Progenitor cell of endocrine pancreas (in vitro differentiated cells): ENCODE measurements at places on chromosomes 7 and 10. TPM values are rescaled to one million over a fixed set of nuclear protein-coding genes. Genes with fewer than 3 reads are reported as not detected.

DNA sequence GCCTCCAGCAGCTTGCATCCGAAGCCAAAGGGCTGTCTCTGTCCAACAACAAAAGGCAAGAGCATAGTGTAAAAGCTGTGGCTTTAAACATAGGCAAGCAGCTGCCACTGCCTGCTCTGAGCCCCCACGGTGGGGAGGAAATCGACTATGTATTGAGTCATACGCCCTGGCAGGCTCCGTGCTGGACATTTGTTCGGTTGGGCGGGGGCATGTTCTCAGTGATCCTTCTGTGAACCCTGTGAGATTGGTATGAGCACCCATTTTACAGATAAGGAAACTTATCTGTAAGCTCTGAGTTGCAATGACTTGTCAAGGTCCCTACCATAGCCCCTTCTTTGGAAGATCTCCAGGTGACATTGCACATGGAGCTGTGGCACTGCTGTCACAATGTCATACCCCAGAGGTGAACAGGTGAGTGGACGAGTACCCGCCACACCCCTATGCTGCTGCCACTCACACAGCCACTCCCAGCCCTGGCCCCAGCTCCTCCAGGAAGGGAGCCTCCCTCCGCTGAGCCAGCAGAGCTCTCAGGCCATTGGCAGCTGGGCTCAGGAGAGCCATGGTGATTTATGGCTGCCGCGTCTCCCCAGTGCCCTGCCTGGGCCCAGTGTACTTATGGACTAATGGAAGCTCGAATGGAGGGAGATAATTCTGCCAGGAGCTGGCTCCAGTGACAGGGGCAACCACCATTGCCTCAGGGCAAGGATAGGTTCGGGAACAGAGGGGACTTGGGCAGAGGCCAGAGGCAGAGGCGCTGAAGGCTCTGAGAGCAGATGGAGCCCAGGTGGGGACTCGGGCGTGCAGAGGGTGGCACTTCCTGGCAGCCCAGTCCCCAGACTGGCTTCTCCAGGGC lies 43.7 kb downstream of the UNC5B start:
- H3K27me3 ChIP-seq, result peaks cover 6% of the 10 kb centered on the region
- peaks cover 11% of the 10 kb centered on the region for H3K4me1 ChIP-seq
- H3K27ac ChIP-seq, result no peak overlapping the region
- H3K36me3 ChIP-seq, result no peaks in the 10 kb centered on the region
- no peak overlapping the region for H3K4me3 ChIP-seq

- H3K4me1 ChIP-seq, result peaks cover 8% of the 10 kb centered on the region
- H3K36me3 ChIP-seq, result no peaks in the 10 kb centered on the region
- no peak overlapping the region for H3K4me3 ChIP-seq
These were observed 8.8 kb downstream of the PARP12 start for GRCh38 chr7:140053812-140054539.

CYP3A4 gene
- not detected in 2 replicates for total RNA-seq

- H3K27me3 ChIP-seq, result no peaks in the 10 kb centered on the region
- peaks cover 2% of the 10 kb centered on the region for H3K36me3 ChIP-seq
- H3K27ac ChIP-seq, result no peak overlapping the region
- DNase-seq, result no peak
- H3K4me3 ChIP-seq, result no peak overlapping the region
These were observed 13.7 kb downstream of the AHCYL2 start for GRCh38 chr7:129238546-129238945.

EPHA1 gene
- total RNA-seq, result 54.4 and 56.3 TPM in 2 replicates

DNA sequence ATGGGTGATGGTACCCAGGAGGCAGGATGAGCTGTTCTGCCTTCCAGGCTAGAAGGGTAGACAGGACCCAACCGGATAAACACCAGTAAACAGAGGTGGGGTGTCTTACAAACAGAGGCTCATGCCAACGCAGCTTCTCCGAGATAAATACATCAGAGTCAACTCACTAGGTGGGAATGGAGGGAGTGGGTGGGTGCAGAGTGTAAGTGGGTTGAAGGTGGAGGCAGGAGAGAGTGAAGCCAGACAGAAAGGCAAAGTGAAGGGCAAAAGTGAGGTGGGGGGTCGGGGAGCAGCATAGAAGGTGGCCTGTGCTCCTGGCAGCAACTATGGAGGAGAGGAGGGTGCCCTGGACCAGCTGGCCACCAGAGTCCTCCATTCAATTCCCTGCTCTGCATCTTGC lies 40.4 kb upstream of the COL13A1 start:
- no peaks in the 10 kb centered on the region for H3K4me1 ChIP-seq
- no peaks in the 10 kb centered on the region for H3K36me3 ChIP-seq
- no peak overlapping the region for H3K27ac ChIP-seq
- DNase-seq, result no peak
- peaks cover 21% of the 10 kb centered on the region for H3K27me3 ChIP-seq

- H3K27me3 ChIP-seq, result no peaks in the 10 kb centered on the region
- H3K27ac ChIP-seq, result no peak overlapping the region
- DNase-seq, result no peak
- H3K36me3 ChIP-seq, result no peaks in the 10 kb centered on the region
- H3K4me1 ChIP-seq, result peaks cover 20% of the 10 kb centered on the region
These were observed 108.8 kb upstream of the LRGUK start for GRCh38 chr7:134018306-134018705.

- no peaks in the 10 kb centered on the region for H3K27me3 ChIP-seq
- H3K4me1 ChIP-seq, result no peaks in the 10 kb centered on the region
- peaks cover 1% of the 10 kb centered on the region for H3K36me3 ChIP-seq
- no peak overlapping the region for H3K27ac ChIP-seq
- H3K4me3 ChIP-seq, result no peak overlapping the region
- DNase-seq, result no peak
These were observed 1133.4 kb downstream of the XPNPEP1 start for GRCh38 chr10:108789919-108790318.

- peak overlapping the region; percentile 74 for H3K27ac ChIP-seq
- H3K36me3 ChIP-seq, result no peaks in the 10 kb centered on the region
- H3K27me3 ChIP-seq, result no peaks in the 10 kb centered on the region
- peak overlapping the region; percentile 17 for H3K4me3 ChIP-seq
These were observed 4.2 kb downstream of the FAM53B start for GRCh38 chr10:124739986-124740368.

- no peak overlapping the region for H3K27ac ChIP-seq
- H3K4me1 ChIP-seq, result no peaks in the 10 kb centered on the region
- peaks cover 3% of the 10 kb centered on the region for H3K27me3 ChIP-seq
These were observed 83.2 kb upstream of the BAIAP2L1 start for GRCh38 chr7:98483964-98484545.

GRCh38 chr10:108868881-108869280 lies 1054.4 kb downstream of the XPNPEP1 start:
- no peak overlapping the region for H3K27ac ChIP-seq
- H3K36me3 ChIP-seq, result no peaks in the 10 kb centered on the region
- H3K4me3 ChIP-seq, result no peak overlapping the region
- no peaks in the 10 kb centered on the region for H3K4me1 ChIP-seq

- no peak for DNase-seq
- H3K4me1 ChIP-seq, result peaks cover 9% of the 10 kb centered on the region
- H3K27me3 ChIP-seq, result peaks cover 3% of the 10 kb centered on the region
- no peak overlapping the region for H3K27ac ChIP-seq
These were observed 9.0 kb upstream of the KIF20B start for GRCh38 chr10:89692416-89692815.

DNA sequence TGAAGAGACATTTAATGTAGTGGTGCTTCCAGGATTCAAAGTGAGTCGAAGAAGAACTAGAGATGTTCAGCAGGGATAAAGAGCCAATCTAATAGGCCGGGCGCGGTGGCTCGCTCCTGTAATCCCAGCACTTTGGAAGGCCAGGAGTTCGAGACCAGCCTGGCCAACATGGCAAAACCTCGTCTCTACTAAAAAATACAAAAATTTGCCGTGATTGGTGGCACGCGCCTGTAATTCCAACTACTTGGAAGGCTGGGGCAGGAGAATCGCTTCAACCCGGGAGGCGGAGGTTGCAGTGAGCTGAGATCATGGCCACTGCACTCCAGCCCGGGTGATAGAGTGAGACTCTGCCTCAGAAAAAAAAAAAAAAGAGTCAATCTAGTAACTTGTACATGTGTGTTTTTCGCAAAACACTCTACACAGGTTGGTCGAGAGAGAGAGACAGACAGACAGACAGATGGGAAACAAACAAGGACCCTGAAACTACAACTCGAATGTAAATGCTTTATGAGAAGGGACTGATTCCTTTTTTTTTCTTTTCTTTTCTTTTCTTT lies 775 bp downstream of the ABCB8 start:
- H3K27me3 ChIP-seq, result peaks cover 17% of the 10 kb centered on the region
- H3K4me3 ChIP-seq, result peak overlapping the region; percentile 87
- peak overlapping the region; percentile 97 for H3K27ac ChIP-seq
- no peaks in the 10 kb centered on the region for H3K36me3 ChIP-seq
- no peak for DNase-seq

DNA sequence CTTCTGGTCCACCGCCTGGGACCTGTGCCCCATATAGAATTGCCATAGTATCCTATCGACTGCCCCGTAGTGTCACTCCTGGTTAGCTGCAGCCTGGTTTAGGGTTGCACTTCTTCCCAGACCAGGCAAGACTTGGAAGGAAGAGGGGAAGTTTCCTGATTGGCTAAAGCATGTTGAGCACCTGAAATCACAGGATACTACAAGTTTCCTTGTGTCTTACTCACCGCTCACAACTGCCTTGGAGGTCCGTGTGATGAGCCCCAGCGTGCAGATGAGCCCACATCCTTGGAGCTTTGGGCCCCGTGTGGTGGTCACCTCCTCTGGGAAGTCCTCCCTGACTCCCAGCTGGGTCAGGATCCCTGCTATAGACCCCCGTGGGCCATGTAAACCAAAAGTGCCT lies 73.9 kb upstream of the GTF2I start:
- DNase-seq, result no peak
- H3K27ac ChIP-seq, result peak overlapping the region; percentile 82
- no peaks in the 10 kb centered on the region for H3K27me3 ChIP-seq
- peaks cover 3% of the 10 kb centered on the region for H3K36me3 ChIP-seq
- H3K4me3 ChIP-seq, result no peak overlapping the region

GRCh38 chr7:131482800-131483199 lies 73.6 kb downstream of the PODXL start:
- peaks cover 13% of the 10 kb centered on the region for H3K4me1 ChIP-seq
- peaks cover 9% of the 10 kb centered on the region for H3K36me3 ChIP-seq
- no peak overlapping the region for H3K4me3 ChIP-seq
- H3K27ac ChIP-seq, result no peak overlapping the region
- DNase-seq, result no peak

CADPS2 gene
- total RNA-seq, result 4.3 and 6.1 TPM in 2 replicates

GRCh38 chr7:114740095-114740494 lies 181.8 kb upstream of the MDFIC start:
- H3K4me1 ChIP-seq, result no peaks in the 10 kb centered on the region
- no peak overlapping the region for H3K27ac ChIP-seq
- H3K27me3 ChIP-seq, result no peaks in the 10 kb centered on the region
- no peak for DNase-seq
- no peak overlapping the region for H3K4me3 ChIP-seq
- H3K36me3 ChIP-seq, result no peaks in the 10 kb centered on the region

DNA sequence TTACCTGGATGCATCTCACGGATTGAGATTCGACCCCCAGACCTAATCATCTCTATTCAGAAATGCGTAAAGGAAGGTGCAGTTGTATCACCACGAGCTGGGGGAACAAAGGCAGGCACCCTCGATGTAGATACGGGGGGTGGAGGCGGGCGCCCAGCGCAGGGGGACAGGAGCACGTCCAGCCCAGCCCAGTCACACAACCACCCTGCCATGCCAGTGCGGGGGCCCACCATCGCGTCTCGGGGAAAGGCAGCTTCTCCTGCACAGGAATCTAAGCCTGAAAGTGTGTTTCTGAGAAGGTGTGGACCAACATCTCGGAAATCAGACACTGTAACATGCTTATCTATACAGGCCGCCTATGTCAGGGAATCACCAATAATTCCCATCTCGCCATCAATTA lies 131.1 kb downstream of the DIP2C start:
- no peak overlapping the region for H3K27ac ChIP-seq
- H3K4me3 ChIP-seq, result no peak overlapping the region
- H3K27me3 ChIP-seq, result no peaks in the 10 kb centered on the region
- H3K4me1 ChIP-seq, result peaks cover 50% of the 10 kb centered on the region

GRCh38 chr7:102873470-102874165 lies 39.2 kb upstream of the LRRC17 start:
- DNase-seq, result no peak
- H3K4me1 ChIP-seq, result peaks cover 13% of the 10 kb centered on the region
- H3K27ac ChIP-seq, result peak overlapping the region; percentile 72
- no peaks in the 10 kb centered on the region for H3K27me3 ChIP-seq
- H3K36me3 ChIP-seq, result peaks cover 4% of the 10 kb centered on the region

DPP6 gene
- 13.1 and 13.4 TPM in 2 replicates for total RNA-seq

DNA sequence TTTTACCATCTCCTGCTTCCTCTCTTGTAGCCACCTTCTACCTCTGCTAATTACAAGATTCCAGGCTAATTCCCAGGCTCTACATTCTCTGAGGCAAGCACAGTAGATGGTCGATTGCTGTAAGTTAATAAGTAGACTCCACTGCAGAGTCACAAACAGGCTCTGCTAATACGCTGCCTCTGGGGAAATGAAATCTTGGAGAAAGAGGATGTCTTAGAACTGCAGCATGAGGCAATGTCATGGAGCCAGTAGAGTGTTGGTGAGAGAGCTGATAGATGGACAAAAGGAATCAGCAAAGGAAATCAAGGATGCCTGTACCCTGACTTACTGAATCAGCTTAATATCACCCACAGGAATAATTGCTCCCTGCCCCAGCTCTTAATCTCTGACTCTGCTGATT lies 1260.3 kb downstream of the XPNPEP1 start:
- no peaks in the 10 kb centered on the region for H3K36me3 ChIP-seq
- H3K4me3 ChIP-seq, result no peak overlapping the region
- no peaks in the 10 kb centered on the region for H3K4me1 ChIP-seq
- no peak overlapping the region for H3K27ac ChIP-seq
- DNase-seq, result no peak

- peaks cover 31% of the 10 kb centered on the region for H3K36me3 ChIP-seq
- no peaks in the 10 kb centered on the region for H3K27me3 ChIP-seq
- H3K4me3 ChIP-seq, result no peak overlapping the region
- peak overlapping the region; percentile 74 for H3K27ac ChIP-seq
- H3K4me1 ChIP-seq, result peaks cover 23% of the 10 kb centered on the region
These were observed 42.3 kb downstream of the MINPP1 start for GRCh38 chr10:87546971-87547413.

DNA sequence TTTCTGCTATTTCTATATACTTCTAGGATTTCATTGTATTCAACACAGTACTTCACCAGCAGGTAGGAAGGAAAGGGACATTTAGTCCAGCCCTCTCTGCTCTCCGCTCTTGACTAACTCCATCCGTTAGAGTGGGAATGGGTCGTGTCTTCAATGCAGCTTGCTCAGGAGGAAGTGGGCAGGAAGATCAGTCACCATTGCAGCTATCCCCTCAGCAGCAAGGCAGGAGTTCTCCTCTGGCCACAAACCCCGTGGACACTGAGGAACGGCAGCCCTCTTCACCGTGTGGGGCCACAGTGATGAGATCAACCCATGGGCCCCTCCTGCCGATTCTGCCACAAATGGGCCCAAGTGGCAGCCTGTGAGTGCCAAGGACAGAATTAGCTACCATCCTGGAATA lies 30.2 kb upstream of the IKZF1 start:
- no peaks in the 10 kb centered on the region for H3K36me3 ChIP-seq
- no peaks in the 10 kb centered on the region for H3K4me1 ChIP-seq
- no peak for DNase-seq
- H3K27me3 ChIP-seq, result peaks cover 19% of the 10 kb centered on the region
- no peak overlapping the region for H3K4me3 ChIP-seq
- H3K27ac ChIP-seq, result no peak overlapping the region

CPA1 gene
- 17.8 and 23.7 TPM in 2 replicates for total RNA-seq

KNDC1 gene
- 11.0 and 14.2 TPM in 2 replicates for total RNA-seq

ZNF804B gene
- not detected in 2 replicates for total RNA-seq
